ENCODE measurements at places on chromosomes 2 and 18. TPM values are rescaled to one million over a fixed set of nuclear protein-coding genes. Genes with fewer than 3 reads are reported as not detected.

The FOXD4L1 gene
- 0.35 TPM for total RNA-seq

The FZD7 gene
- 6.7 TPM for total RNA-seq

The ELOA2 gene
- total RNA-seq = not detected

The CXCR2 gene
- not detected for total RNA-seq

The GPR55 gene
- total RNA-seq = not detected

The CRYBA2 gene
- 0.25 TPM for total RNA-seq

The IL18R1 gene
- 1.0 TPM for total RNA-seq

The PRSS56 gene
- 0.10 TPM for total RNA-seq

The TRIM54 gene
- total RNA-seq = 1.2 TPM

The GYPC gene
- not detected for total RNA-seq

The POTEI gene
- total RNA-seq = 0.01 TPM

The DSG1 gene
- total RNA-seq = not detected

The ZNF521 gene
- not detected for total RNA-seq

The ALK gene
- not detected for total RNA-seq

The EHD3 gene
- total RNA-seq = 7.4 TPM

The HDAC4 gene
- 7.4 TPM for total RNA-seq

The KCNJ3 gene
- total RNA-seq = not detected

The RNF152 gene
- total RNA-seq = 0.22 TPM

The MARCHF7 gene
- total RNA-seq = 59.8 TPM

The NAT8 gene
- total RNA-seq = not detected

The SPC25 gene
- total RNA-seq = 19.4 TPM

The COPS9 gene
- 254 TPM for total RNA-seq

The NEU2 gene
- total RNA-seq = not detected
